Suppressor macrophage treated with lipopolysaccharide for 4 hours (primary cell): ENCODE measurements at places on chromosomes 4 and X.
A peak's percentile ranks its signal among the peaks of the same experiment; 100 is the strongest.

GRCh38 chr4:88451205-88451604, 5.7 kb upstream of the HERC5 start:
- no peak for DNase-seq

DNA sequence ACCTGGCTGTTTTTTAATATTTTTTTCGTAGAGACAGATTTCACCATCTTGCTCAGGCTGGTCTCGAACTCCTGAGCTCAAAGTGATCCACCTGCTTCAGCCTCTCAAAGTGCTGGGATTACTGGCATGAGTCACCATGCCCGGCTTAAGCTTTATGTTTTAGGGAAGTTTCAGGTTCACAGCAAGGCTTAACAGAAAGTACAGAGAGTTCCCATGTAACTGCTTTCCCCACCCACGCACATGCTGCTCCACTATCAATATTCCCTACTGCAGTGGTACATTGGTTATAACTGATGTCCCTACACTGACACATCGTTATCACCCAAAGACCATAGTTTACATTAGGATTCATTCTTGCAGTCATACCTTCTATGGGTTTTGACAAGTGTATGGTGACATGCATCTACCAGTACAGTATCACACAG, 62.7 kb downstream of the PRPS1 start:
- peak; percentile 47 for DNase-seq

DNA sequence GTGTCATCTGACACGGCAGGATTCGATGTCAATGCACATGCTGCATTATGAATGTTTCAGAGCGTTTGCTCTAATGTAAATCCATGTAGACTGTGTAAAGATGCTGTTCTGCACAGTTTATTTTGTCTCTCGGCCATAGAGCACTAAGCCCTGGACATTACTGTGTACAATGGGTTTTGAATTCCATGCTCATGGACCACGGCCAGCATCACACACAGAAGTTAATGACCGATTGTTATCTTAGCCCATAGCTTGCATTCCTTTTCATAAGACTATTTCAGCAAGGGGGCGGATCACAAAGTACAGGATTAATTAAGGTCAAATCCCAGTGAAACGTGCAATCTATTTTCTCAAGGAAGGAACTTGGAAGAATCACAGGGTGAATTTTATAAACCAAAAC, 286.1 kb upstream of the TENM3 start:
- DNase-seq, result no peak

DNA sequence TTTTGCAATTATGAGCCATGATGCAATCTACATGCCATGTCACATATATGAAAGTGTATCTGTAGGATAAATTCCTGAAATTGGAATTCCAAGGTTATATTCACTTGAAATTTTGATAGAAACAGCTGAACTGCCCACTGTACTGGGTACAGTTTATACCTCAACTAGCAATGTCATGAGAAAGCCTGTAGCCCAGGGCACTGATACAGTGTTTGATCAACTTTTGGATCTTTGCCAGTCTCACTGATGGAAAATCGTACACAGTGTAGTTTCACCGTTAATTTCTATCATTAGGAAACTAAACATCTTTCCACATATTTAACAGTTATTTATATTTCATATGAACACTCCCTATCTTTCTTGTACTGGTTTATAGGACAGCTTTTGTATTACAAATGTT, 34.2 kb downstream of the TAPT1 start:
- DNase-seq, result no peak

DNA sequence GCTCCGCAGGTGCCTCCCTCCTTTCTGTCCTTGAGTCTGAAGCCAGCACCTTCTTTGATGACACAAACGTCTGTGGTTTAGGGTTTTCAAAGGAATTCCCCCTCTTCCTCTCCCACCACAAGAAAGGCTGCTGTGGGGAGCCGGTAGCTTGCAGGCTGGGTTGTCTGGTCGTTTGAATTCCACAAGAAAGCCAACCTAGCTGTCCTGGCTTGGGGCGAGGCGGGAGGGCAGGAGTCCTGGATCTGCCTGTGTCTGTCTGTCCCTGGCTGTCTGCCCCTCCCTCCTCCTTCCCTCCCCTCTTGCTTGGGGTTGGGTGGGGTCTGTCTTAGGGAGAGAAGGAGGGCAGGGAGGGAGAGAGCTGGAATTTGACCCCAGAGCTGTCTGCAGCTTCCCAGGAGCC, 56.3 kb downstream of the SHROOM2 start:
- no peak for DNase-seq

DNA sequence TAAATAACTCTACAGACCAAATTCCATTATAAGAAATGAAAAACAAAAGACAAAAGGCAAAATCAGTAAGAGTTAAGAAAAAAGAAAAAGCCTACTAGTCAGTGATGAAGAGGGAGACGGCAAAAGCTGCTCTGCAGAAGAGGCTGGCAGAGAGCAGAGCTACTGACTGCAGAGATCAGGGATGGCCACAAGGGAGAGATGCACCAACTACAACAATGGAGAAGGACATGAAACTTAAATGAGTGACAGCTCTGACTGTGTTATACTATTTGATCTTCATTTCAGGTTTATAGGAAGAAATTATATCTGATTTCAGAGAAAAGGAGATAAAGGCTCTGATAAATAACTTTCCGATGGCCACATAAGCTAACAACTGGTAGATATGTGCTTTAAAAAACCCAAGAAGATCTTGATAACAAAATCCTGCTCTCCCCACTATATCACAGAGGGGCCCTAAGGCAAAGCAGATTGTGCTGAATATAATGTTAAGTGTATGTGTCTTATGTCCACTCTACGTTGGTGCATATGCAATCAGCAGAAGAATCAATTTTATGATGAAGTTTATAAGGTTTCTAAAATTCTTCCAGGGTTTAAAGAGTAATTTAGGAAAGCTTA, 58.4 kb upstream of the COX18 start:
- DNase-seq, result no peak

DNA sequence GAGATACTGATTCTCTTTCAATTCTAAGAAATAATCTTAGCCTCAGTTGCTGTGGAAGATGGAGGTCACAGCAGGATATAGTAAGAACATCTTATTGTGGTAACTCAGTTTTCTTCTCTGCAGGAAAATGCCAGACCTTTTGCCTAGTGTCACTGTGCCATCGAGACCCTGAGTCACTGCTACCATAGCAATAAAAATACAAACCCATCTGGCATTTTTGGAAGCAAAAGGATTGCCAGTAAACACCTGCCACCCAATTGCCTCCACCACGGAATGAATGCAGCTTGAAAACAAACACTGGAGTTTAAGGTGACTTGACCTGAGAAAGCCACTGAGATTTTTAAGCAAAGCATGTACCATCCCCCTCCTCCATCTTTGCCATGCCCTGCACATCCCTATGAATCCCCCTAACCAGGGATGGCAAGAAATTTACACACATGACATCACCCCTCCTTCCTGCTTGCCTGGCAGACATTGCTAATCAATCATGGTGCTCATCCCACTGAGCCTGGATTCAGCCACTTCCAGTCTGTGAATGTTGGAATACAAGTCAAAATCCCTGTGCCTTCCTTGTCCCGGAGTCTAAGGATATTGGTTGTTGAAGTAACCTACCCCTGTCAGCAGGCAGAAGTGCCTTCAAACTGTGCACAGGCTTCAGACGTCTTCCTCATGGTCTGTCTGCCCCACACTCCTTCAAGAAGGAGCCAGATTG, 59.6 kb upstream of the MAMLD1 start:
- no peak for DNase-seq

DNA sequence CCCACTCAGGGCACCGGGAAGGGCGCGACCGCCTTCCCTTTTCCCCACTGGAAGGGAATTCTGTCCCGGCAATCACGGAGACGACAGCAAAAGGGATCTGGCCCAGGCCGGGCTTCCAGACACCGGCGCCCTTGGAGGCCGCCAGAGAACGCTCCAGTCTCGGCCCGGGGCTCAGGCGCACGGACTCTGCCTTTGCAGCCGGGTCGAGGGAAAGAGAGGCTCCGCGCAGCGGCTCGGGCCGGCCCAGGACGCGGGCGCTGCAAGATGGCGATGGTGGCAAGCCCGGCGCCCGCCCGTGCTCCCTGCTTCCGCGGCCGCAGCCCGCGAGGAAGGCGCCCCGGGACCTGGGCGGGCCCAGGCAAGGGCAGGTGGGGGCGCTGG, 1.1 kb downstream of the CTBP1 start:
- peak; percentile 51 for DNase-seq

DNA sequence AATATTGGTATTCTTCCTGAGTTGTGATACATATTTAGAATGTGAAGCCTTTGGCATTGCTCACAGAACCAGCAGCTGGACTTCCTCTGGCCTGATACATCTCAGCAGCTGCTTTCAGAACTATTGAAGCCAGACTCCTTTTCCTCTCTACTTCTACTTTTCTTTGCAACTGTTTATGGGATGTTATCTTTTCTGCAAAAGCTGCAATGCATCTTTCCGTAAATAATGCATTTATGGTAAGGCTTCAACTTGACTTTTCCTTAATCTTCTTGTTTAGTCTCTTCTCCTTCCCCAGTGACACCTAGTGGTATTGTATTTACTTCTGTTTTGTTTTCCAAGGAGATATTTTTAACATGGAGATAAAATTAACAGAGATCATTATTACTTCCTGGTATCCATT, 1548.7 kb downstream of the PCDH7 start:
- no peak for DNase-seq

- DNase-seq, result peak; percentile 93
These were observed 94.9 kb upstream of the MYOZ2 start for GRCh38 chr4:119040694-119041185.

DNA sequence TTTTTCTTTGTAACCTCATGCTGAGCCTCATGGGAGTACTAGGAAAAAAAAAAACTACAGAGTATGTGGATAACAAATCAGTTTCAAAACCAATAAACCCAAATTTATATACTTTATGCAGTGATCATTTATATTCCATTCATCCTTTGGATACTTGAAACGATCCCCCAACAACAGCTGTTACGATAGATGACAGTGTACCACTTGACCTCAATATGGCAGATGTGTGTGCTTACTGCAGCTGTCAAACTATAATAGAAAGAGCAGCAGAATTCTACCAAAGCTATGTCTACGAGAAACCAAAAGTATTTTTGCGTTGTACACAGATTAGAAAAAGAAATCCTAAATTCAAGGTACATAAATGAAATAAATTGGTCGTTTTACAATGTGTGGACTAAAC, 337.8 kb downstream of the PDGFC start:
- no peak for DNase-seq

- DNase-seq, result no peak
These were observed 417.1 kb upstream of the GALNT7 start for GRCh38 chr4:172751550-172751949.

DNA sequence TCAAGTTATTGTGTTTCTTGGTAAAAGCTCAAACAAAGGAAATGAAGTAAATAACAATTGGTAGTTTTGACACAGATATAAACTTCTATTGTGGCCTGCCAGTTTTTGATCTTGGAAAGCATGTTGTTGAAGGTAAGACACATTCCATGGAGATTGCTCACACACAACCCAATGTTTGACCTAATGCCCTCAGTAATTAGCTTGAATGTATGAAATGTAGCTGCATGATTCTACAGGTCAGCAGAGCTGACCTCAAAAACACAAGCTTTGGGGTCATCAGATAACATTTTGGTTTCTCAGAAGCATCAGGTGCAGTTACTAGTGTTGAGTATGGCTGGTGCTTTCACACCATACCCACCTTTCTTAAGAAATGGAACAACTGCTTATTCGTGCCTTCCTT, 16.5 kb downstream of the GPR173 start:
- no peak for DNase-seq

DNA sequence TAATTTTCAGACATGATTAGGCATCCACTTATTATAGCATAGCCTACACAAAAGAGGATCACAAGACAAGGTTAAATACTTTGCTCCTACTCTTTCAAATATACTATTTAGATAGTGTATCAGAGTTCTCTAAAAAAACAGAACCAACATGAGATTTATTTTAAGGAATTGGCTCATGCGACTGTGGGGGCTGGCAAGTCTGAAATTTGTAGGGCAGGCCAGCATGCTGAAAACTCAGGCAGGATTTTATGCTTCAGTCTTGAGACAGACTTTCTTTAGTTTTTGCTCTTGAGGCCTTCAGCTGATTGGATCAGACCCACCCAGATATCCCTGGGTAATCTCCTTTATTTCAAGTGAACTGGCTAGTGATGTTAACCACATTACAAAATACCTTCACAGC, 169.5 kb downstream of the MAML3 start:
- DNase-seq, result no peak

GRCh38 chrX:63471004-63471403, 119.9 kb upstream of the SPIN4 start:
- no peak for DNase-seq

DNA sequence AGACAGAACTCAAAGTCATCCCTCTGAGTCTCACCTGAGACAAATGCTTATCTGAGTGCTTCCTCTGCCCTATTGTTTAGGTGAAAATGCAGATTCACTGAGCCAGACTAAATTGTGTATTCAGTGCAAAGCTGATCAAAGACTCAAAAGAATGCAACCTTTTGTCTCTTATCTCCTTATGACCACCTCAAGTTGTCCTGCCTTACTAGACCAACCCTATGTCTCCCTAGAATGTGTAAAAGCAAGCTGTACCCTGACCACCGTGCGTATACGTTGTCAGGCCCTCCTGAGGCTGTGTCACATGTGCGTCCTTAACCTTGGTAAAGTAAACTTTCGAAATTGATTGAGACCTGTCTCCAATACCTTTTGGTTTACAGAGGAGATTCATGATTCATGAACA, 63.6 kb upstream of the SH3RF1 start:
- DNase-seq, result no peak

GRCh38 chrX:154457491-154458115, 478 bp upstream of the PLXNA3 start:
- peak; percentile 43 for DNase-seq

GRCh38 chr4:171891038-171891437, 77.8 kb downstream of the GALNTL6 start:
- DNase-seq, result no peak

GRCh38 chrX:47030339-47030738, 47.9 kb upstream of the RGN start:
- DNase-seq, result peak; percentile 77

DNA sequence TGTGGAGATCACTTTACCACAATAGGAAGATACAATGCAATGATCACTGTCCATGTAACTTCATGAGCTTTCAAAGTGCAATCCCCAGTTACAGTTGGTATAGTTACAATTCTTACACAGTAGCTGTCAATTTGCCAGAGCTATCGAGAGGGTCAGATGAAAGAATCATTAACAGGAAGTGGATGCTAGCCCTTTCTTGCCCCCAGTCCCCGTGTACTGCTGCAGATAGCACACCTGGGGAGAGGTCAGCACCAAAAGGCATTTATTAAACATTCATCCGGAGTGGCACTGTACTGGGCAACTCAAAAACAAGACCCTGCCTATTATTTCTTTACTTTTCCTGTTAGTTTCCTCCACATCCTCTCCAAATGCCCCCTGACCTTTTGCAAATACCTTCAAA, 47.7 kb downstream of the SOD3 start:
- DNase-seq, result no peak

DNA sequence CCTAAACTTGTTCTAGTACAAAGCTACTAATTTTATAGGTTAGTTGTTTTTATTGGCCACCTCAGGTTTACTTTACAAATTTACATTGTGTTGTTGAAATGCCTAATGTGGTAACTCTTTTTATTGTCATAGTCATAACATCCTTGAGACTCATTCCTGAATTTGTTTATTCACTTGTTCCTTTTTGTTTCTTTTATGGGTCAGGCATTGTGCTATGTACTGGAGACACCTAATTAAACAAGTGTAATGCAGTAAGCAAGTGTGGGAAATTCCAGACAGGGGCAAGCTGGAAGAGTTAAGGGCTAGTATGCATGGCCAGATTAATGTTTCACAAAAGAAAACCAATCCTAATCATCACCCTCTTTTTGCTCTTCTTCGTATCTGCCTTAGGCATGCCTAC, 30.5 kb upstream of the TTC29 start:
- DNase-seq, result no peak
